Stimulated activated CD4-positive, alpha-beta T cell treated with anti-CD3 and anti-CD28 coated beads, Interleukin-12 subunit alpha, Interleukin-12 subunit beta, amount 100 ng/mL, for 24 hours (primary cell): ENCODE measurements at places on chromosomes 2 and 18.

- DNase-seq: no peak
These were observed 62.3 kb upstream of the NYAP2 start for GRCh38 chr2:225337183-225337582.

- DNase-seq: no peak
These were observed 546.6 kb upstream of the CDH2 start for GRCh38 chr18:28723506-28723905.

- no peak for DNase-seq
These were observed 45.2 kb downstream of the PPP4R1 start for GRCh38 chr18:9569178-9569577.

- DNase-seq: no peak
These were observed 104.2 kb downstream of the ASAP2 start for GRCh38 chr2:9310798-9311197.

DNA sequence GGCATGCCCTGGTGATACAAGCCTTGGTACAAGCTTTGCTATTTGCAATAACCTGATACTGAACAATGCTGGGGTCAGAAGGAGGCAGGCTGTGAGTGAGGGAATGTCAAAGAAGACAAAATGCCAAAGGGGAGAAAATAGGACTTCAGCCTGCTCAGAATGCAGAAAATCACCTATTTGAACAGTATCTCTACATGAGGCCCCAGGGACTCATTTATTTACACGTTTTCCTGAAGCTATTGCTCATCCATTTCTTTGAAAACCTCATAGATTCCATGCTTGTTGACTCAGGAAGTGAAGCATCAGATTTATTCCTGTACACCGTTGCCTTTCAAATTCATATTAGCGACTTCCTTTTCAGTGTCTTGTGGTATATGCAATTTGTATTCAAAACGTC lies 69.4 kb upstream of the CBLN2 start:
- DNase-seq: no peak

DNA sequence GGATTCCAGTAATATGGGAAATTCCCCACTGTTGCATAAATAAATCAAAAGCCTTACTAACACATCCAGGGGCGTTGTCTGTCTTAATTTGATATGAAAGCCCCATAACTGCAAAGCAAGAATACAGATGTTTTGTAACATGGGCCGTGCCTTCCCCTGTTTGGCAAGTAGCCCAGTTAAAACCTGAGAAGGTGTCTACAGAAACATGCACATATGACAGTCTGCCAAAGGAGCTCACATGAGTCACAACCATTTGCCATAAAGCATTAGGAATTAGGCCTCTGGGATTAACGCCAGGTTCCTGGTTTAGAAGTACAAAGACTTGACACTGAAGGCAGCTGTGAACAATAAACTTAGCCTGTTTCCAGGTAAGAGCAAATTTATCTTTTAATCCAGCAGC lies 43.1 kb upstream of the LONRF2 start:
- no peak for DNase-seq

DNA sequence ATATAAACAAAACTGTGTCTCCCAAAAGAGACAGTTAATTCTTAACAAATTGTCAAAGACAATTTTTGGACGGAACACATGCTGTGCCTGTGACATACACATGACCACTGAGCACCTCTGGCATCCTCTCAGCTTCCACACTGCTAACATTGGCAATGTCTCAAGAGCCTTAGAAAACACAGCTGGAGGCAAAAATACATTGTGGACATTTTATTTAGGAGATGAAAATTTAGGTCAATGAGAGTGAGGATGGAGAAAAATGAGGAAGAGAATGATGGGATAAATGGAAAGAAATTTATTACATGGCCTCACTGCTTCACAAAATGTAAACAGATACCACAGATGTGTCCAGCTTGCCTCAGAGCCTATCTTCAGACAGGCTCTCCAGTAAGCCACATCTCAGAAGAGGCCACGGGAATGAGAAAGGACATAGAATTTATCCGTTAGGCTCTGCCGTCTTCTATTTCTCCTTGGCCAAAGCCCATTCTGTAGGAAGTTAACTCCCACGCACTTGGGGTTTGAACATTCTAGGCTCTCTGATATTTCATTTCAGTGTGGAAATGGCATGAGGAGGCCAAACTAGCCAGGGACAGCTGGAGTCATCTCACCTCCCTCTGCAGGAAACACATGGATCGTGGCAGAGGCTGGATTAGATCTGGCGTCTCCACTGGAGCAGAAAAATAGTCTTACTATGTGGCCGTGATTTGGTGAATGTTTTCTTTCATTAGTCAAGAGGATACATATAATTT lies 519.4 kb upstream of the DSEL start:
- no peak for DNase-seq

- no peak for DNase-seq
These were observed 27.3 kb downstream of the KIF3C start for GRCh38 chr2:25955036-25955435.

GRCh38 chr2:74915743-74916142 lies 42.7 kb upstream of the POLE4 start:
- peak; percentile 16 for DNase-seq

- no peak for DNase-seq
These were observed 21.4 kb upstream of the MLPH start for GRCh38 chr2:237465515-237466148.

- no peak for DNase-seq
These were observed 28.9 kb upstream of the GAREM2 start for GRCh38 chr2:26144031-26144430.

DNA sequence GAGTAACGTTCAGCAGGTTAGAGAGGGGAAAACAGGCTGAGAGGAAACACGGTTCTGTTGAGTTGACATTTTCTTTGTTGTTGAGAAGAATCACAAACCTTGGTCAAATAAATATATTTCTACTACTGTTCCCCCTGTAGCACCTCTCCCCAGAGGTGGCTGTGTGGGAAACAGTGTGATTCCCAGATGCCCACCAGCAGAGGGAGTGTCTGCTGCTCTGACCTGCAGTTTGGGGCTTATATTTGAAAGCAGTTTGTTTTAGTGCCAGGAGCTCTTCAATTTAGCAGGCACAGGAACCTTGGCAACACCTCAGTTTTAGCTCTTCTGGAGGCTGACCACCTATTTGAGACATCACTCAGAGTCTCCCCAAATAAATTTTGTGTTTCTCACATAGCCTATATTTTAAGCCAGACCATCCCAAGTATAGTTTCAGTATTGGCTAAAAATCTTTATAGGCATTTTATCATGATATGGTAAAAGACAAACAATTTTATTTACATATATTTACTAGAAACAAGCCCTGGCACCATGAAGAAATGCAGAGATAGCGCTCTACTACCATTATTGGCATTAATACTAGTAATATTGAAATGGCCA lies 75.7 kb downstream of the PIK3C3 start:
- no peak for DNase-seq

GRCh38 chr2:43199492-43200488 lies 26.6 kb downstream of the ZFP36L2 start:
- no peak for DNase-seq

DNA sequence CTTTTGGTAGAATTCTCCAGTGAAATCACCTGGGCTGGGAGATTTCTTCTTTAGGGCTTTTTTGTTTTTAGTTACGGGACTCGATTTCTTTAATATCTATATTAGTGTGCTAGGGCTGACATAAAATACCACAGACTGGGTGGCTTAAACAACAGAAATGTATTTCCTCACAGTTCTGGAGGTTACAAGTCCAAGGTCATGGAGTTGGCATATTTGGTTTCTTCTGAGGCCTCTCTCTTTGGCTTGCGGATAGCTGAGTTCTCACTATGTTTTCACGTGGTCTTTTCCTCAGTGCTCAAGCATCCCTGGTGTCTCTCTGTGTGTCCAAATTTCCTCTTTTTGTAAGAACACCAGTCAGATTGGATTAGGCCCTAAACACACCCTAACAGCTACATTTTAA lies 208.5 kb upstream of the DTNA start:
- DNase-seq: no peak

DNA sequence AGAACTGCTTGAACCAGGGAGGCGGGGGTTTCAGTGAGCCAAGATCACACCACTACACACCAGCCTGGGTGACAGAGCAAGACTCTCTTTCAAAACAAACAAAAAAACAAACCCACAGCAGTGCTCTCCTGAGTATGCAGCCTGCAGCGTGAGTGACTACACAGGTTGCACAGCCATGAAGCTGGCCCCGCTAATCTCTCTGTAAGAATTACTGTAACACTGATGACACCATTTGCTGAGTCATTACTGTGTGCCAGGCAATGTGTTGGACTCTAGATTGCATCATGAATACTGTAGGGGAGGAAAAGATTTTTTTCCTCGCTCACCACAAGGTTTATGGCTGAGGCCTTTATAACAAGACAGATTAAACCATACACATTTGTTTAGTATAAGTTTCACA lies 118.6 kb upstream of the ATP8B1 start:
- no peak for DNase-seq

GRCh38 chr2:101372792-101373191 lies 14.5 kb downstream of the CREG2 start:
- no peak for DNase-seq

DNA sequence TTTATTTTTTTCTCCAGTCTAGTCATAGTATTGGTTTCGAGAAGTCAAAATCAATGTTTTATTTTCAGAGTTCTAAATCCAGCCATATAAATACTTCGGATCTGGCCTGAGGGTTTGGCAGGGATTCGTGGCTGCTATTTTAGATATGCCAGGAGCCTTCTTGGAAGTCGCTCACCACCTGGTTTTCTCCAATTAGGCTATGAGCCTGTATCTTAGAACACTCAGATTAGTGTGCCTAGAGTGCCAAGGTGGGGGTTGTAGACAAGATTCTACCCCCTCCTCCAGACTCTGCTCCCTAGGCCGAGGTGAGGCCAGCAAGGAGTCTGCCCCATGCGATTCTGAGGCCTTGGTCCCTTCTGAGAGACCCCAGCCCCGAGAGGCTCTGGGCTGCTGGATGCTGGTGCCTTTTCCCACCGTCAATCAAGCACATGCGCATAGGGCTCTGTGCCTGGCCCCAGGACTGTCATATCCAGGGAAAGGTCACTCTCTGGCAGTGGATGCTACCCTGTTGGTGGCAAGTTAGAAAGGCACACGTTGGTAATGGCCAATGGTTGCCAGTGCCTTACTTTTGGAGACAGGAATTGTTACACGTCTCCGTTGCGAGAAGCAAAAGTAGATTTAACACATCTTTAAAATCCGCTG lies 197.1 kb downstream of the AGAP1 start:
- no peak for DNase-seq

GRCh38 chr2:128499367-128500137 lies 180.9 kb upstream of the HS6ST1 start:
- DNase-seq: no peak

- DNase-seq: no peak
These were observed 55.3 kb upstream of the TCF7L1 start for GRCh38 chr2:85077859-85078419.

GRCh38 chr2:182616471-182617393 lies 99.3 kb upstream of the DNAJC10 start:
- no peak for DNase-seq

DNA sequence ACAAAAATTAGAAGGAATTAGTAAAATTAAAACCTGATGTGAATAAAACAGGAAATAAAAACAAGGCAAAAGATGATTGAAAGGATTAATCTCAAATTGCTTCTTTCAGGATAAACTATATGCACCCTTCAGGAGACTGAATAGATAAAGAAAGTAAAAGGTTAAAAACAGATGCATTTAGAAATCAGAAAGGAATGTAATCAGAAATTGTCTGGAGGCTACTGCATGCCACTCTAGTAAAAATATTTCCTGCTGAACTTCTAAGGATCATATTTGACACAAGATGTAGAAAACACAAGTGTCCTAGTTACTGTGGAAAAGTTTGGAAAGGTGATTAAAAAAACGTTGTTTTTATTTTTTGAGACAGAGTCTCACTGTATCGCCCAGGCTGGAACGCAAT lies 16.2 kb downstream of the CHCHD5 start:
- no peak for DNase-seq

- peak; percentile 20 for DNase-seq
These were observed 159.8 kb downstream of the RHBDD1 start for GRCh38 chr2:226995625-226996041.

- no peak for DNase-seq
These were observed 91.9 kb upstream of the FOSL2 start for GRCh38 chr2:28300485-28301341.

DNA sequence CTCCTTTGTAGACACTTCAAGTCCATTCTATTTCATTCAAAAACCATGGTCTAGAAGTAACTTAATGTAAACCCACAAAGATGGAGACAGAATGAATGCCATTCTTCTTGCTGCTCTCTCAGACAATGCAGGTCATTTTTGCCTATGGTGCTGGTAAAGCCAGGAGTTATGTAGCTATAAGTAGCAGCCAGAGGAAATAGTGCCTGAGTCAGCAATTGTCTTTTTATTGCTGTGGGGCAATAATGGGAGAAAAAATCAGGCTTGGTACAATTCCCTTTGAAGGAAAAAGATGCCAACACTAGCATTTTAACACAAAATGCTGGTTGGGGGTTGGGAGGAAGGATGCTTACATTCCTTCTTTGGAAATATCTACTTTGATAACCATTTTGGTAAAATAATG lies 43.5 kb downstream of the SCN1A start:
- no peak for DNase-seq

- no peak for DNase-seq
These were observed 7.9 kb downstream of the NEUROD1 start for GRCh38 chr2:181672255-181673008.

- no peak for DNase-seq
These were observed 92.4 kb downstream of the ZNF236 start for GRCh38 chr18:76914796-76915195.

- no peak for DNase-seq
These were observed 93.5 kb downstream of the SLC4A3 start for GRCh38 chr2:219720956-219721355.

DNA sequence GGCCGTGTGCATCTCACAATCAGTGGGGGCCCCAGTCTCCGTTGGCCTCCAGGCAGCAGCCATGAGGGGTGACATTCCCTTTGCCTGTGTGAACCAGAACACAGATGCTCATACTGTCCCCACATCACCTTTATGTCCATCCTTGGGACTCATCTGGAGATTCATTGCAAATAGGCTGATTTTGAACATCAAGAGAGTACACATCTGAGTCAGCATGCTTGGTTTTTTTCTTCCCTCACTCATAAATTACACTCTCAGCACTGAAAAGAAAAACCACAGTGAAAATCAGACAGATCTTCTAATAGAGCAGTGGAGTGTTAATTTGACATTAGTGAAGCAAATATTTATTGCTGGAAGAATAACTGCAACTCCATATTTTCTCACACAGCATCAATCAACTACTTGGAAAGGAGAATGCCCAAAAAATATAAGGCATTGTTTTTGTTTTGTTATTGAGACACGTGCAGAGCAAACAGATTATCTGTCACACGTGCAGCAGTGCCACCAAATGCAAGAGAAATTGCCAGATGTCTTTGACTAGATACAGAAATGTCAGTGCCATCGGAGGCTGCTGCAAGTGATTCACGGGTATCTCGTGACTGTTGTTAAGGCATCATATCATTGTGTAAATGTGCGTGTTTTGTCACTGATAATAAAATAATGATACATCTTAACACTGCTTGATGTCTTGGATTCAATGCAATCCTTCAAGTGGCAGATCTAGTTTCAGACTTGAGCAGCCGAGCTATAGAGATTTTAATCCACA lies 10.9 kb downstream of the APCDD1 start:
- no peak for DNase-seq
